ENCODE measurements at places on chromosomes 11 and 22. TPM values are rescaled to one million over a fixed set of nuclear protein-coding genes. Genes with fewer than 3 reads are reported as not detected.

The MUC5AC gene
- 0.20 TPM for total RNA-seq

The TNNI2 gene
- total RNA-seq = not detected

The CHRM1 gene
- 1.8 TPM for total RNA-seq

The SYT9 gene
- 0.07 TPM for total RNA-seq

Data from colonic mucosa (tissue), 4 donors.